ENCODE measurements at places on chromosomes 5 and 9. TPM values are rescaled to one million over a fixed set of nuclear protein-coding genes. Genes with fewer than 3 reads are reported as not detected.

DNA sequence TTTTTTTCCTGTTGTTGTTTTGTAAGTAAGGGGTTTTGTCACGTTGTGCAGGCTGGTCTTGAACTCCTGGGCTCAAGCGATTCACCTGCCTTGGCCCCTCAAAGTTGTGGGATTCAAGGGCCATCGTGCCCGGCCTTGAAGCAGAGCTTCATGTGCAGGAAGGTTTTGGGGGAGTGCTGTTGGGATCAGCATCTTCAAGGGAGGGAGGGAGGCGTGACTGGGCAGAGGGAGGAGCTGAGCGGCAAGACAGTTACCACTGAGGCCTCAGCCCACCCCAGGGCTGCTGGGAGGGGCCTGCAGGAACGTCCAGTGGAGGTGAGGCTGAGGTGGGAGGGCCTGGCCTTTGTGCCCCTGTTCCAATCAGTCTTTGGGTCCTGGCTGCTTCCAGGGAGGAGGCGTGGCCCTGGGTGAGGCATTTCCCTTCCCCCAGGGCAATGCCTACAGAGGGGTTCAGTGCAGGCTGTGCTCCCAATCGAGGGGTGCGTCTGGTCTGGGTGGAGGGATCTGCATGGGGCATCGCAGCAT is 21.4 kb downstream of the OR2V1 start:
- no peak for DNase-seq

- no peak for DNase-seq
Measured at GRCh38 chr5:167701051-167701450, 590.4 kb upstream of the WWC1 start.

GRCh38 chr9:116541402-116541801 is 145.7 kb upstream of the TRIM32 start:
- no peak for DNase-seq

DNA sequence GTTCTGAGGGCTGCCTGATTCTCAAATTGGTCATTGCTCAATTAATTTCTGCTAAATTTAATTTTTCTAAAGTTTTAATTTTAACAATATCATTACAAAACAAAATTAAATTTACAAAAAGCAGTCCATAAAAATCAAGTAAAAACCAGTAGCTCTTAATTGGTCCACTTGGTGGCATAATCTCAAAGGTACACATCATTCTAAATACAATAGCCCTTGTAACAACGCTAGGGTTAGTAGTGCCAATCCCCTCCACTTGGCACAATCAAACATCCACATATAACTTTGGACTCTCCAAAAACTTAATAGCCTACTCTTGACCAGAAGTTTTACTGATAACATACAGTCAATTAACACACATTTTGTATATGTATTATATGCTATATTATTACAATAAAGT is 1.9 kb upstream of the NDUFB6 start:
- no peak for DNase-seq

GRCh38 chr5:107808671-107809137 is 138.0 kb upstream of the EFNA5 start:
- peak; percentile 88 for DNase-seq

The CARD9 gene
- 0.68 TPM for total RNA-seq

Data from hepatocyte (in vitro differentiated cells).